Iris pigment epithelial cell (primary cell): ENCODE measurements at places on chromosomes 1 and 21.
A peak's percentile ranks its signal among the peaks of the same experiment; 100 is the strongest.

DNA sequence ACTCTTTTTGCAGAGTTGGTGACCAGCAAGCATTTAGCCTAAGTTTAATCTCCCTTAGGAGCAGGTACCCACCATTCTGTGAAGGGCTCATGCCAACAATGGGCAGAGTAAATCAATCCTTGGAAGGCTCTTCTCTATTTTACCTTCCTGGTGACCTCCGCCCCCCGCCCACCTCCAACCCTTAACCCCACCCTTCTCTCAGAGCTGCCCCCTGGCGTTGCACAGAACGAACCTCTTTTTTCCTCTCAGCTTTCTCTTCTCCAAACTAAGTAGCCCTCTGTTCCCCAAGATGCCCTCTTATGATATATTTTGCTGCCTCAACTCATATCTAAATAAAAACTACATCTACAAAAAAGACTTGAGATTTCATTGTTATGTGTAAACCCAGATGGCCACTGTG, 186.8 kb downstream of the SEC16B start:
- no peak for DNase-seq

DNA sequence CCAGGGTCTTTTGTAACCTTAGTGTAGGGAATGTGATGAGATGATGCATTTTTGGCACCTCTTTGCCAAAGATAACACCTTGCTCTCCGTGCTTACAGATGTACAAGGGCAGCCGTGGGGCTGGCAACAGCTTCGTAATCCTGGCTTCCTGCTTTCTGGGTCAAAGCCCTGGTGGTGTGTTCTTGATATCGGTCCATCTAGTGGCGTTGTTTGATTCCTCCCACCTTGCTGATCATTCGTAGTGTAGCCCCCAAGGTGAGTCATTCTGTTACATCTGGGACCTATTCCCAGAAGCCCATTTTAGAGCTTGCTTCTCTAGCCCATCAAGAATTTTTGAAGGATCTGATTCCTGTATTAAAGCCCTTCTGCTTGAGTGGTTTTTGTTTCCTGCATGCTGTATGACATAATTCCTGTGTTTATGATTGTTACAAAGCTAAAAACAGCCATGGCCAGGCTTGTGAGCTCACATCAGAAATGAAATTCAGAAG, 7.0 kb upstream of the CCT8 start:
- DNase-seq: peak; percentile 59

GRCh38 chr21:17045214-17045853, 467.5 kb upstream of the CXADR start:
- peak; percentile 32 for DNase-seq

DNA sequence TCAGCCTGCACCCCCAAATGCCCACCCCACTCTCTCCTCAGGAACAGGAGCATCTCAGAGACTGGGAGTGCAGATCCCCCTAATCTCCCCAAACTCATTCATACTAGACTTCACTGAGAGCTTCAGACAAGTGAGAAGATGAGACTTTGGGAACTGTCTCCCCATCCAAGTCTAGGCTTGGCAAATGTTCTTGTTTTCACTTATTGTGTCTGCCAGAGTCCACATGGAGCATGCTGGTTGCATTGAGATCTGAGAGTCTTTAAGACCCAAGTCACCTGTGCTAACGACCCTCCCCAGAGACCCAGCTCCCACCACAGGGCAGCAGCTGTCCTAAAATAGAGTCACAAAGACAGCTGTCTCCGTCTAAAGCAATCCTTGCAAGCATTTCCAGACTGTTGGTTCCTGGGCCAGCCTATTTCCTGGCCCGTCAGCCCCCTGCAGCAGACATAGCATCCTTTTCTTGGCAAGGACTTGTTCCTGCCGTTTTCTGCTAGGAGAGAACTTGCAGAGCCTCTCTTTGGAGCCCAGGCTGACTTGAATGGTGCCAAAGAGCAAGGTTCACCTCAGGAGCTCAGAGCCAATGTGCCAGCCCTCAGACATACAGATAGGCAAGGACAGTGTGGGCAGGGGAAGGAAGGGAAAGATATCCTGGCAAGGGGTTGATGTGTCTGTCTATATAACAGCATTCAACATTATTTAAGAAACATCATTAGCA, 1.9 kb upstream of the CNTN2 start:
- DNase-seq: no peak

DNA sequence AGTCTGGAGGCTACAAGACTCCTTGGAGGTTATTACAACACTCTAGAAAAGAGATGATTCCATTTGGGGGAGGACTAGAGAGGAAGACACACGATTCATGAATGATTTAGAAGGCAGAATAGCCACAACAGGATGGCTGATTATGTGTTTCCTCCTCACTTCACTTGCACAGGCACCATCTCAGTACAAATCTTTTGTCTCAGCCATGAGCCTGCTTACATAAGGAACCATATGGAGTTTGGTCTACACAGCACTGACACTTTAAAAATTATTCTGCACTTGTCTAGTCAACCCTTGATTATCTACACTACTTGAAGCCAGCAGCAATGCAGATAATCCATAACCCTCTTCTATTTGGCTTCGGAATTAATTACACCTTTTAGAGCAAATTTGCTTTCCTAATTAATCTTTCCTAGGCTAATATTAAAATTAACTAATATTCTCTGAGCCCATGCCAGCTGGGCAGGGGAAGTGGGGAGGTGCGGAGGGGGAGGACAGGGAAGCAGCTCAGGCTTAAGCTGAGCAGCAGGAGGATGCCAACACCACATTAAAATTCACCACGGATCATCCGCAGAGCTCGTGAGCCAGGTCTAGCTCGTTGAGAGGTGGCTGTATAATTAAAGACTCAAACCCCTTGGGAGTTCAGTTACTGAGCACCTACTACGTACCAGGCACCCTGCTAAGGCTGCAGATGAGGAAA, 3.2 kb upstream of the LEMD1 start:
- no peak for DNase-seq

DNA sequence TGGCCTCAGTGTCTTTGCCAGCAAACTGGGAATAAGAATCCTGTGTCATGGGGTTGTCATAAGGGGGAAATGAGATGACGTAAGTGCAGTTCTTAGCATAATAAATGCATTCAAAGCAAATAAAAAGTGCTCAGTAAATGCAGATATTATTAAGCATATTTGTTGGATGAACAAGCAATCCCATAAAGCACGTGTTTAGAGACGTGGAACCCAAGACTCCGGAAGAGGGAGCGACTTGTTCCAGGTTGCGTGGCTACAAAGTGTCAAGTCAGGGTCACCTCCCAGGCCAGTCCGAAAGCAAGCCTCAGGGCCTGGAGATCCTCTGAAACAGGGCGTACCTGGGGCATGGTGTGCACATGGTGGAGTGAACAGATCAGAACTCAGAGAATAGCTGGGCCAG, 58.0 kb upstream of the LAPTM5 start:
- peak; percentile 33 for DNase-seq

DNA sequence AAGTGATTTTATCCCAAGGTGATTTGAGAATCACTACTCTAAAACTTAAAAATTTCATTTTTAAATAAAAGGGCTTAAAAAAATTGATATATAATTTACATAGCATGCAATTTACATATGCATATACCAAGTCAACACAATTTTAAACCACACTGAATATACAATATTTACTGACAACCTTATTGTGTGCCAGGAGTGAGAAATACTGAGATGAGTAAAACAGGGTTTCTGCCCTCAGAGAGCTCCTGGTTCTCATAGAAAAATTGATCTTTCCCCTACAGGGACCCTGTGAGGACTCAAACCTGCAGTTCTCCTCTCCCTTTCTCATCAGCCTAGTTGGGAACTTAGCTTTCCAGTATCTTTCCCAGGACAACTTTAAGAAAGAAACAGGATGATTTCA, 27.0 kb downstream of the PLPP3 start:
- no peak for DNase-seq

DNA sequence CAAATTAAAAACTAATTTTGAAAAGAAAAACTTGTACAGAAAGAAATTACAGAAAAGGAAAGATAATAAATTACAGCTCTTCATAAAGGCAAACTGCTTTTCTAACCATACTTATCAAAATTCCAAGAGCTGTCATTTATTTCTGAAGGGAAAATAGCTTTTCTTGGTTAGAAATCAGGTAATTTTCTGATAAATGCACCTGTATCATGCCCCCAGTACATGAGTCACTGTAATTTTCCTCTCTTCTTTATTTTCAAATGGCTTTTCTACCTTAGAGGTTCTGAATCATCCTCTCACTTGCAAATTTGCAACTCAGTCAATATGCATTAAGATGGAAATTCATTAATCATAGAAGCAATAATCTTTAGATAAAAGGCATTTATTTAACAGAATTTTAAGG, 100.1 kb downstream of the SLC35F3 start:
- DNase-seq: no peak

DNA sequence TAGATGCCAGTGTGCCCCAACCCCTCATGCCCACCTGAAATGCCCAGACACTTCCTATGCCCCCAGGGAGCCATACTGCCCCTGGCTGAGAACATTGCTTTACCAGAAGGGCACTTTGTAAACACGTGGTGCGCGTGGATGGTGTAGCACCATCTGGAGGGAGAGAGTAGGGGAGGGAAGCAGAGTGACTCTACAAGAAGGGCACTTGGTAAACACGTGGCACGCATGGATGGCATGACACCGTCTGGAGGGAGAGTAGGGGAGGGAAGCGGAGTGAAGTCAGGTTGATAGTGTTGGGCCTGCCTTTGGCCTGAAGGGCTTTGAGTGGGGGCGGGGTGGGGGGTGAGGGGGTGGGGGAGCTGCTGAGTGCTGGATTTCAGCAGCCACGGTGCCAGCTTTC, 324.0 kb upstream of the VAMP3 start:
- DNase-seq: no peak

DNA sequence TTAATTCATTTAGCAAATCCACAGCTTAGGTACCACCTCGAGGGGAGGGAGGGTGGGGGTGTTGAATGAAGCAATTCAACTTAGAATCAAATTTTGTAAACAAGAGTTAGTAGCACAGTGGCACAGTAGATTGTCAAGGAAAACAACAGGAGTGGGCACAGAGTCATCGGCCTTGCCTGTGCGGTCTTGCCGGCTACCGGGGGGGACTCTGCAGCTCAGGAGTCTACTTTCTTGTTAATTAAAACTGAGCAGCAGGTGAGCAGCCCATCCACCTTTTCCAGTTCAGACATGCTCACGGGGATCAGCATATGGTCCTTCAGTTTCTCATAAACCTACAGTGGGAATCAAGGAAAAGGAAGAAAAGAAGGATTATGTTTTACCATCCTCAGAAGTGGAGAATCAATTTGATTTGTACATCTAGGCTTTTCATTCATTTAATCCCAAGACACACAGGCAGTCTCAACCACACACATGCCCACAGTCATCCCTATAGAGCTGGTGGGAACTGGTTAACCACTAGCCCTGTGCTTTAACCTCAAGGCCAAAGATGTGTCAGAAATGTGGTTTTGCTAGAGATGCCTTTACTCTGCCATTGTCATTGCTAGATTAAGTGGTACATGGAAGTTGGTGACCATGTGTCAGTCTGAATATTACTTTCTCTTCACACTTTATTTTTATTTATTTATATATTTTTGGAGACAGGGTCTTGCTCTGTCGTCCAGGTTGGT, 45.0 kb upstream of the BCL10 start:
- DNase-seq: peak; percentile 78

GRCh38 chr21:44792702-44793591, 8.7 kb downstream of the UBE2G2 start:
- peak; percentile 59 for DNase-seq

GRCh38 chr1:11245248-11245647, 17.1 kb downstream of the MTOR start:
- no peak for DNase-seq

- DNase-seq: no peak
These were observed 33.5 kb downstream of the EPHA2 start for GRCh38 chr1:16122350-16122881.

GRCh38 chr1:95007687-95008086, 65.1 kb downstream of the ALG14 start:
- no peak for DNase-seq

GRCh38 chr1:240245629-240246020, 153.9 kb downstream of the FMN2 start:
- no peak for DNase-seq

DNA sequence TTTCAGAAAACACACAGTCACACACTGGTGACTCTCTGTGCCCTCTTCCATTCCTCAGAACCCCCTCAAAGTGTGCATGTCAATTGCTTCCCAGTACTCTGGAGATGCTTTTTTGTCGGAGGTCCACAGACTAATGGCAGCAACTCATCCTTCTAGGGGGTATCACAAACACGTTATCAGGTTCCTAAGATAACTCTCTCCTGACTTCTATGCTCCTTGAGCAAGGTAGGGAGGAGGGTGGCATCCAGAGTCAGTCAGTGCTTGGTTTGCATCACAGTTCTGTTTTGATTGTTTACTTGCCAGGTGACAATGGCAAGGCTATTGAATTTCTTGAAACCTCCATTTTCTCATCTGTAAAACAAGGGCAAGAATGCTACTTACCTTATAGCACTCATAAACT, 39.4 kb upstream of the DYNLT5 start:
- no peak for DNase-seq

GRCh38 chr1:67165468-67166041, 699 bp upstream of the IL23R start:
- no peak for DNase-seq

DNA sequence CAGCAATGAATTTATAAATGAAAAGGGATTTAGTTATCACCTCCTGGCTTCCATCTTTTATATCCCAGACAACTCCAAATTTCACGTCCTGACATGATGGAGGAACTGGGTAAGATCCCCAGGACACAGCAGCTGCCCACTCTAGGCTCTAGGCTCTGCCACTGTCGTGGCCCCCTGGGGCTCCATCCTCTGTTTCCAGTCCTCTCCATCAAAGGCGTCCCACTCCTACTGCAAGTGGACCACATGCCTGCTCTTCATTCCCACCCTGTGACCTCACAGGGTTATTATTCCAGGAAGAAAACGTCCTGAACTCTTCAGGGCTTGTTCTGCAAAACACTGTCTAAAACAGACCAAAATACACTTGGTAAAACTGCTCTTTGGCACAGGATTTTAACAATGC, 11.9 kb downstream of the URB1 start:
- DNase-seq: no peak

DNA sequence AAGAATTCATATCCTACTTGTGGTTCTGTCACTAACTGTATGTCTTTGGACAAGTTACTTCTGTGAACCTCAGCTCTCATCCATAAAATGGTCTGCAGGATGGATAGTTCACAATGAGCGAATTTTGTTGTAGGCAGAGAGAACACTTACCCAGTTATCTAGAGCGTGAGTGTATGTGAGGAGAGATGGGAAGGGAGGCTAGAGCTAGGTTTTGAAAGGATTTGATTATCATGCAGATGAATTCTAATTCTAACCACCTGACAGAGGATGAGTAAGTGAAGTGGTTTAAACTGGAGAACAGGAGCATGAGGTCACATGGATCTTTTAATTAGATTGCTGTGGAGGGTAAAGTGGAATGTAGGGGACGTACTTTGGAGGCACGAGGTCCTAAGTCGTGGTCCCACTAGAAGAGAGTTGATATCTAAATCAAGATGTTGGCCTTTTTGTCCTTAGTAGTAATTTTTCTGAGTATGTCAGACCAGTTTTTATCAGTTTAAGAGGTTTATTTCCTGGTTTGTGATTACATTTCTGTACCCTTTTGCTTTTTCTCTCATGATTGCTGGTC, 5.0 kb downstream of the SUCO start:
- no peak for DNase-seq
